ELR (cell line): ENCODE measurements at places on chromosomes 4 and X.
A peak's percentile ranks its signal among the peaks of the same experiment; 100 is the strongest.

DNA sequence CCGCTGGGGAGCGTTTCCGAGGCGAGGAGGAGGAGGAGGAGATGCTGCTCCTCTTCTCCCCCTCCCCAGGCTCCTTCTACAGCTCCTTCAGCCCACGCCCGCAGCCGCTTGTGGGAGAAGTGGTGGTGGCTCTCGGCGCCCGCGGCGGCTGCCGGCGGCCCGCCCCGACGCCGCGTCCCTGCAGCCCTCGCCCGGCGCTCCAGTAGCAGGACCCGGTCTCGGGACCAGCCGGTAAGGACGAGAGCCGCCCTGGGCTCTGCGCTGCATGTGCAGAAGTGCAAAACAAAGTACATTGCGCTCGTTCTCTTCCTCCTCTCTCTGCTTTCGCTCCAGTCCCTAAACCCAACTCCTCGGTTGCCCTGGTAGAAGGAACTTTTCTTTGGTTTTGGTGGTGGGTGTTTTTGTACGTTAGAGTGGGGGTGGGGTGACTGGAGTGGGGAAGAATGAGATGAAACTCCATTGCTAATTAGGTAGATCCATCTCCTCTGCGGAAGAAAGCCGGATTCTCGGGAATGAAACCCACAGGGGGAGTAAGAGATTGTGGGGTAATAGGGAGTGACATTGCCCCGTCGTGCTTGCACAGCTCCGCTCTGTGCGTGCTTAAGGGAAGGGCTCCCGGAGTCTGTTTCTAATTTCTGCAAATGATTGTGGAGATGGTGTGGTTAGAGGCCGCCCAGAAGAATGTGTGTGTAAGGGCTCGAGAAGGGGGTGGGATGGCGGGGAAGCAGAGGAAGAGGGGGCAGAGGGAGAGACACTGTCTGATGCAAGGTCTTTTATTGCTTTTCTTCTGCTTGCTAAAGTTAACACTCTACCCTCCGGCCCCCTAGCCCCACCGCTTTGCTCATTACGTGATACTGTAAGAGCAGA lies 677 bp downstream of the PTPN13 start:
- peak; percentile 66 for DNase-seq

DNA sequence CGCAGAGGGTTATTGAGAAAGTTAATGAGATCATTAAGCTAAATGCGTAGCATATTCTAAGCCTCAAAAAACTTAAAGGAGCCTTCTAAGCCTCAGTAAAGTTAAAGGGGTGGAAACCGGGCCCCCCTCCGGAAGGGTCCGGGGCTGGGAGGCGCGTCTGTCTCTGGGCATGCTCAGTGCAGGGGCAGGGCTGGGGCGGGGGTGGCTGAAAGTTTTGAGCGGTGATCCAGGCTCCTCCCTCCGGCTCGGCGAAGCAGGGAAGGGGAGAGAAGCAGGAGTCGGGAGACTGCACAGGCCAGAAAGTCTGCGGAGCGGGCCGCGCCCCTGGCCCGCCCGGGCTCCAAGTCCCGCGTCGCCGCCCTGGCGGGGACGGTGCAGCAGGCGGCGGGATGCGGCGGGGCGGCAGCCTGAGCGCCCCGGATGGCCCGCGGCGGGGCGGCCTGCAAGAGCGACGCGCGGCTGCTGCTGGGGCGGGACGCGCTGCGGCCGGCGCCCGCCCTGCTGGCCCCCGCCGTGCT lies at the start of gene EVC:
EVC (plus strand) TSS at position 241 of the 518 bp plus-strand sequence; CDS start at position 421, 180 bp downstream.
- DNase-seq, result peak; percentile 84

- no peak for DNase-seq
Measured at GRCh38 chr4:135338181-135338580, 1136.6 kb upstream of the PABPC4L start.

DNA sequence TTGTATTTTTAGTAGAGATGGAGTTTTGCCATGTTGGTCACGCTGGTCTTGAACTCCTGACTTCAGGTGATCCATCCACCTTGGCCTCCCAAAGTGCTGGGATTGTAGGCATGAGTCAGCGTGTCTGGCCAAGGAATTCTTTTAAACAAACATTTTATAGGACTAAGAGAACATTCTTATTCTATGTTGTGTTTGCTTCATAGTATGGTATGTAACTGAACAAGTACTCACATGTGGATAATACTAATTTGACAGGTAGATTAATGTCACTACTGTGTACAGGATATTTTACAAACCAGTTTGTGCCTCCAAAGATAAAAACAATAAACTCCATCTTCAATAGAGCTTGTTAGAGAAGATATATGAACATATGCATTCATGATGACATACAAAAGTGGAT lies 1353.4 kb downstream of the PCDH7 start:
- no peak for DNase-seq

DNA sequence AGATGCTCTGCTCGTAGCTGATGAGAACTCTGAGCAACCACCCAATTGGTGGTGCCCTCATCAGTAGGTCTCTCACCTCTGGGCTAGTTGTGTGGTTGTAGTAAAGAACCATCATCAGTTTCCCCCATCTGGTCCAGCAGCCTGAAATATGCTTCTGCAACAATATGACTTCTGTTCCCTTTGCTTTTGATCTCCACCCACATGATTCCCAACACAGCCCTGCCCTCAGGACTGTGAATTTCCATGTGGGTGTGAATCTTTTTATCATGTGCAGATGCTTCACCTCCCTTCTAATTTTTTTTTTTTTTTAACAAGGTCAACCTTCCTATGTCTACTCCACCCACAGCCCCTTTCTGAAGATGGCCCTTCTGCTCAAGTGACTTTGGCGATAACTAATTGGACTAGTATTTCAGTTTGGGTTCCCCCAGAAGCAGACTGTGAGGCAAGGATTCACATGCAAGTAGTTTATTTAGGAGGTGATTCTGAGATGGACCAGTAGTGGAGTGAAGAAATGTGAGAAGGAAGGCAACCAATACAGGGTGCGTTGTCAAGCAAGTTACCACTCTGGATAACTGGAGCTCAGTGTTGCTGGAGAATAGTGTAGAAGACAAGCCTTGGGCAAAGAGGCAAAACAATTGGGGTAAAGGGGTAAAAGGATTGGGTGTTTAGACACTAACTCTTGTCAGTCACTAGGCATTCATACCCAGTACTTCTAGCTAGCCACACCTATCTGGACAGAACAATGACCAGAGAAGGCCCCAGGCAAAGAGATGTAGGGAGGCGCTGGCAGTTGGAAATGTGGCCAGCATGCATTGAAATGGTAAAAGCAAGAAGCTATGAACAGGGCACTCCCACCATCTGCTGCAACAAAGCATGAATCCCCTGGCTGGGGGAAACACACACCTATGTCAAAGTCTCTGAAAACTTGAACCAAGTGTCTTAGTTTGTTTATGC lies 466.2 kb downstream of the BCOR start:
- DNase-seq, result no peak

DNA sequence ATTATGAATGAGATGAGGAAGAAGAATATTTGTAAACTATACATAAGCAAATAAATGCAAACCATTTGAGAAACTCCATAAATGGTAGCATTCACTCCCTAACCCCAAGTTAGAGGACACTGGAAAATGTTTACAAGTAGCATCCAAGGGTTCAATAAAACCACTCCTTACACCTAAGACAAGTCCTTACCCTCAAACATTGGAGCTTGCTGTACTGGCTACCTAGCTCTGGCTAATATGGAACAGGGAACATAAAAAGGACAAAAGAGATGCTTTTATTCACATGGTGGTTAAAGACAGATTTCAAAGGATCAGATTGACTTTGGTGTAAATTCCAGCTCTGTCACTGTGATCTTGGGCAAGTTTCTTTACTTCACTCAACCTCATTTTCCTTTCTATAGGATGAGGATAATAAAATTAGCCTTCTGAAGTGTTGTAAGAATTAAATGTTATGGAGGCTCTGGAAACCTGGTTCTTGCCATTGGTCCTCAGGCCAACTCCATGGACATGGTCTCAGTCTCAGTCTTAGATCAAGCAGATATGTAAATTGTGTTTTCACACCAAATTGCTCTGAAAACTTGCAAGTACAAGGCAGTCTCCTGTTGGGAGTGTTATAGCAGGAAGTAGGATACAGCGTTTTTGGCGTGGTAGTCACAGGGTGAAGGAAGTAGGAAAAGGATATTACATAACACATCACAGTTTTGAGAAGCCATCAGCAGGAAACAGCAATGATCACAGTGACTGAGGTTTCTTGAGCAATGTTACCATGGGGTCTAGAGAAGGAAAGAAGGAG lies 3.3 kb downstream of the CXCL1 start:
- peak; percentile 45 for DNase-seq

- DNase-seq, result no peak
Measured at GRCh38 chr4:21454831-21455230, 493.7 kb downstream of the KCNIP4 start.

GRCh38 chr4:103498161-103499070 lies 221.4 kb downstream of the TACR3 start:
- DNase-seq, result peak; percentile 79

DNA sequence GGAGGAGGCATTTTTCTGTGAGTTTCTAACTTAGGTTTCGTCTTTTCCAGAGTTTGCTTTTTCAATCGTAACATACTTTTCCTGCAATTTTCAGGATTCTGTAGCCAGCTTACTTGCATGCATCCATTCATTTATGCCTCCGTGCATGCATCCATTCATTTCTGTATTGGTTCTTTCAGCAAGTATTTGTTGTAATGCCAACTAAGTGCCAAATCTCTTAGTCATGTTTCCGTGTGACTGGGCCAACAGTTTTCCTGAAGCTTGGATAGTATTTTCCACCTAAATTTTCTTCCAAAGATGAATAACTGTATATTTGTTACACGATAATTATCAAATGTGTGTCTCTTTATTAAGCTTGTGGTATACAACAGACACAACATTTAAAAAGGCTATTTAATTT lies 41.5 kb downstream of the CBLL2 start:
- DNase-seq, result peak; percentile 35

GRCh38 chrX:84168574-84168973 lies 19.4 kb downstream of the RPS6KA6 start:
- DNase-seq, result peak; percentile 71

DNA sequence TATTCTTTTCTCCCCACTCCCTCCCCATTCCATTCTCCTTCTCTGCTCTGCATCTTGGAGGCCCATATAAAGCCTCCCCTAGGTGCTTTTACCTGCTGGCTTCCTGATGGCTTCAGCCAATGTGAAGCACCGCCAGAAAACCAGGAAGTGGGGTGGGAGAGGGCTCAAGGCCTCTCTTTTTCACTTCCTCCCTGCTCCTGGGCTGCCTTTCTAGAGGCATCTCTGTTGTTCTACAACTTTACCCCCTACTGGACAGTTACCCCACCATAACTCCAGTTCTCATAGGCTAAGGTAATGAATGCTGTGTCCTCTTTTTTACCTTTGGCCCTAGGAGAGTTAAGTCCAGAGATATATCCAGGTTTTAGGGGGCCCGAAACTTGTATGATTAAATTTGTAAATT lies 62.4 kb upstream of the PPARGC1A start:
- DNase-seq, result no peak

DNA sequence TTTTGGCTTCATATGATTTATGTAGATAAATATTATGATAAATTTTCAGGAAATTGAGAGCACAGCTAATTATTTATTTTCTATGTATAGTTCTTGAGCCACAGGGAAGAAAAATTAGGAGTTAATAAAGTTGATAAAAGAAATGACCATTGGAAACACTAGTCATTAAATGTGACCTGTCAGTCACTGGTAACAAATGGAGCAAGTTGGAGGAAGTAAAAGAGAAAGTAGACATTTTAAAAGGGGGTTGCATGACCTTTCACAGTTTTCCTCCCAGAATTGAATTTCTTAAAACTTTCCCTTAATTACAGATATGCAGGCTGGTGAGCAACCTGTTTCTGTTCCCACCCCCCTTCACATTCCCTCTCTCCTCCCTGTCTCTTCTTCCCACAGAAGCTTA lies 5.3 kb downstream of the SMIM9 start:
- DNase-seq, result no peak

- DNase-seq, result peak; percentile 37
Measured at GRCh38 chrX:118839334-118839958, 15.8 kb downstream of the ZCCHC12 start.

GRCh38 chr4:16864199-16864598 lies 34.2 kb downstream of the LDB2 start:
- no peak for DNase-seq

GRCh38 chr4:85391589-85392410 lies 83.2 kb upstream of the ARHGAP24 start:
- no peak for DNase-seq

GRCh38 chr4:34289489-34289888 lies 1954.8 kb downstream of the ARAP2 start:
- DNase-seq, result peak; percentile 4
